ENCODE measurements at places on chromosomes 3 and 15.
A peak's percentile ranks its signal among the peaks of the same experiment; 100 is the strongest.

DNA sequence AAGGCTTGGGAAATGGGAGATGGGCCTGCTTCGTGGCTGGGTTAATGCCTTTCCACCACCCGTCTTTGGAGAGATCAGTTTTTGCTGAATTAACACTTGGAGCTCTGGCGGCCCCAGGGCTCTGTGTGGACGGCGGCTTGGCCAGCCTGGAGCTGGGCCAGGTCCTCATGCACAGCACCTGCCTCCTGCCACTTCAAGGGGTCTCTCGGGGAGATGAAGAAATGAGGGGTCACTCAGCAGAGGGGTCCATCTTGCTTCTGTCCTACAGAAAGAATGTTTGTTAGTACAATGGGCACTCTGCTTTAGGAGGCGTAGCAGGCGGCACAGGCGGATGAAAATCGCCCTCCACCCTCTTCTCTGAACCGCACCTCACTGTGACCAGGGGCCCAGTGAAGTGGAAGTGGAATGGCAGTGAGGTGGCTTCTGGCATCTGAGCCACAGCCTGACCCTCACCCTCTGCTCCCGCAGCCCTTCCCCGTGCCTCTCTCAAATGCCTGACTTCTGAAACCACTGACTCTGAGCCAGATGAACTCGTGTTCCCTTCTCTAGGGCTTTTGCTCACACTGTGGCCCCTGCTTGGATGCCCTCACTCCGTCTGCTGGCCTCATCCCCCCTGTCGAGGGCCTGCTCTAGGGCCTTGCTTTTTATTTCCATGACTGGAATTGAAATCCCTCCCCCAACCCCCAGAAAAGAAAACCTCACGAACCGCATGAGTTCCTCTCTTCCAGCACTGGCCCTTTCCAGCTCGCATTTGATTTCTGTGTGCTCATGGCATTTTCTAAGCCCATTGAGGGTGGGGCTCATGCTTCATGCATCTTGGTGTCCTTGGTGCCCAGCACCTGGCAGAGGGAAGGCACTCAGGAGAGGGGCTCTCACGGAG lies 42.2 kb downstream of the CHDH start:
- no peak for DNase-seq

DNA sequence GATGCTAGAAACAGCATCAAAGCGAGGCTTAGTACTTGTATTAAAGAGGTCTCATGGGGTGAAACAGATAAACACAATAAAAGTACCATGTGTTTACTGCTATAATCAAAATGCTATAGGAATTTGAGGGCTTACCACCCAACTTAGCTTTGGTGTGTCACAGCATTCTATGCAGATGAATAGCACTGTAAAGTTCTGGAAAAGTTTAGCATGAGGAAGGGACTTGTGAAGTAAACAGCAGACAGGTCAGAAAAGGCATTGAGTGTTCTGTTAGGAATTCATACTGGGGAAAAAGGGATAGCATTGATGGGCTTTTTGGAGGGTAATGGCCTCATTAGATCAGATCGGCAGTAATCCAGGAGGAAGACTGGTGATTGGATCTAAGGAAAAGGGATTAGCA lies 505.3 kb downstream of the NLGN1 start:
- no peak for DNase-seq

GRCh38 chr15:32824777-32825176 lies 107.0 kb downstream of the GREM1 start:
- no peak for DNase-seq

GRCh38 chr15:60583946-60584345 lies 105.0 kb upstream of the ICE2 start:
- no peak for DNase-seq

- no peak for DNase-seq
Measured at GRCh38 chr3:191387441-191388077, 57.2 kb upstream of the UTS2B start.

DNA sequence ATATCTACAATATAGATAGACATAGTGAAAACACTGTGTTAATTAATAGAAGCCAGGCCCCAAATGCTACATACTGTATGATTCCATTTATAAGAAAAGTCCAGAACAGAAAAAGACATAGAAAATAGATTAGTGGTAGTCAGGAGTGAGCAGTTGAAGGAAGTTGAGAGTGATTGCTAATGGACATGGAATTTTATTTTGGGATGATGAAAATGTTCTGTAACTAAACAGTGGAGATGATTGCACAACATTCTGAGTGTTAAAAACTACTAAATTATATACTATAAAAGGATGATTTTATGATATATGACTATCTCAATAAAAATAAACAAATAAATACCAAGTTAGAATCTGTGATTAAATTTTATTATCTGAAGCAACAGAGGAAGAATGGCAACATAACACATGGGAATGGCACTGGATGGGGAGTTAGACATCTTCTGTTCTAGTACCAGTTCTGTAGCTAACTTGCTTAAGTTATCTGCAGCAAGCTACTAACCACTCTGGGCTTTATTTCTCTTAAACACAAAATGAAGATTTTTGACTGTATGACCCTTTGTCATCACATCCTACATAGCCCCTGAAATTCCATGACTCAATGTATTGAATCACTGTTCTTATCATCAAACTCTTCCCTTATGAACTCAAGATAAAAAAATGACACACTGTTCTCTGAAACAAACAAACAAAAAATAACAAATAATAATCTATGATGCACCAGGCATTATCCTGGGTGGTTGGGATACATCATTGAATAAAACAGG lies 612.7 kb downstream of the TBL1XR1 start:
- no peak for DNase-seq

- no peak for DNase-seq
Measured at GRCh38 chr3:184631472-184631861, 69.9 kb downstream of the EPHB3 start.

DNA sequence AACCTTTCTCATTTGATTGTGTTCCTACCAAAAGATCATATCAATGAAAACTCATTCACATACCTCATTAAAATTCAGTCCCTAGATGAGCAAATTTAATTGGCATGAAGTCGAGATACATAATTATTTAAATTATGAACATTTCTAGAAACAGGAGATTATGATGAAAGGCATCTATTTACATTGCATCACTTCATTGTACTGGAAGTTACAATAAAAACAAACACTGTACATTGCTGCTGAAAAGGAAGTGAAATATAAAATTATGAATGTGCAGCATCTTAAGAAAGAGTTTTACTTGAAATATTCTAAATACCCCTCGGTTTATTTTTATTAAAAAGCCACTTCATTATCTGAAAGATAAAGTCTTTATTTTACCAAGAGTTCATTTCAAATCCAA lies 163.4 kb upstream of the ZNF385D start:
- no peak for DNase-seq

DNA sequence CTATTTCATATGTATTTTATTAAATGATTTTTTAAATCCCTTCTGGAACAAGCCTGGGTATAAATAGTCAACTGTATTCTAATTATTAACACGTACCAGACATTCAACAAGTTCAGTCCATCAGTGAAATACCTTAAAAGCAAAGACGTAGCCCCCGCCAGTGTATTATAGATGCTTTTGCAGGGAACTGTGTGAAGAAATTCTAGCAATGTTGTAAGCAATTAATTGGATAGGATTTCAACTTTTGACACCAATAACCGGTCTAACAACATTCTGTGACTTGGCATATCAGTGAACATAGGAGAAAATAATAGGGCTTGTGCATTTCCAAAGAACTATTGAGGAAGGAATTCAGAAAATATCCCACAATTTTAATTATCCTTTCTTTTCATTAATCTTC lies 67.2 kb upstream of the TGFBR2 start:
- DNase-seq = no peak

DNA sequence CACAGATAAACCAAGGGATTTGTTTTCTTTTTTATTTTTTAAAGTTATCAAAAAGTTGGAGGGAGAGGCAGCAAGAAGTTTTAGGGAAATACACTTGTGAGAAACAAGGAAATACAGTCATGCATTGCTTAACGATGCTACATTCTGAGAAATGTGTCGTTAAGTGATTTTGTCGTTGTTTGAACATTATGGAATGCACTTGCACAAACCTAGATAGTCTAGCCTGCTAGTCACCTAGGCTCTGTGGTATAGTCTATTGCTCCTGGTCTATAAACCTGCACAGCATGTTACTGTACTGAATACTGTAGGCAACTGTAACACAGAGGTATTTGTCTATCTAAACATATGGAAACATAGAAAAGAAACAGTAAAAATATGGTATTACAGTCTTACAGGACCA lies 2.0 kb upstream of the NFKBIZ start:
- no peak for DNase-seq

- no peak for DNase-seq
Measured at GRCh38 chr15:48887144-48887543, 9.2 kb downstream of the EID1 start.

GRCh38 chr3:3701949-3702348 lies 97.3 kb upstream of the LRRN1 start:
- DNase-seq = no peak

GRCh38 chr3:117628823-117629291 lies 919.3 kb downstream of the TUSC7 start:
- peak; percentile 19 for DNase-seq

- no peak for DNase-seq
Measured at GRCh38 chr3:70281663-70282062, 30.8 kb downstream of the MDFIC2 start.

DNA sequence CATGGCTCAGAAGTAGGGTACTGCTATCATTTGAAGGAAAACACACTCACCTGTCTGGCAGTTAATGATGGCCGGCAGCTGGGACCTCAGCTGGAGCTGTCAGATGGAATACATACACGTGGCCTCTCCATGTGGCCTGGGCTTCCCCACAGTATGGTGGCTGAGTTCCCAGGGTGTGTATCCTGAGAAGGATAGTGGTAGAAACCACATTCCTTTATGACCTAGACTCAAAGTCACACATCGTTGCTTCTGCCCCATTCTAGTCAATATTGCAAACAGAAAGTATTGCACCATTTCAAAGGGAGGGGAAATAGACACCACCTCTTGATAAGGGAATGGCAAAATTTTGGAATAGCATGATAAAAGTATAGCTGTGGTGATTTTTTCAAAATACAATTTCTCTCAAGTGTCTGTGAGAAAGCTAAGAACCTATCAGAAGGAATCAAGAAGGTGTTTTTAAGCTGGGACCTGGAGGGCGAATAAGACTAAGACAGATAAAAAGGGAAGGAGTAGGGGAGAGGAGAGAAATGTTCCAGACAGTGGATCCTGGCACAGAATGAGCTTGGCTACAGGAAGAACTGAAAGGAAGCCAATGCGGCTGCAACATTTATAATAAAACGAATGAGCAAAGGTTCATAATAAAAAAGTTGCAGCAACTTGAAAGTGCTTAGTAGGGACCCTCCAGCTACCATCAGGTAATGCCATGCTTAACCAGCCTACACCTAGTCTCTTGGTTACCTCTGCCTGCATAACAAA lies 40.1 kb upstream of the GALNT15 start:
- DNase-seq = no peak

DNA sequence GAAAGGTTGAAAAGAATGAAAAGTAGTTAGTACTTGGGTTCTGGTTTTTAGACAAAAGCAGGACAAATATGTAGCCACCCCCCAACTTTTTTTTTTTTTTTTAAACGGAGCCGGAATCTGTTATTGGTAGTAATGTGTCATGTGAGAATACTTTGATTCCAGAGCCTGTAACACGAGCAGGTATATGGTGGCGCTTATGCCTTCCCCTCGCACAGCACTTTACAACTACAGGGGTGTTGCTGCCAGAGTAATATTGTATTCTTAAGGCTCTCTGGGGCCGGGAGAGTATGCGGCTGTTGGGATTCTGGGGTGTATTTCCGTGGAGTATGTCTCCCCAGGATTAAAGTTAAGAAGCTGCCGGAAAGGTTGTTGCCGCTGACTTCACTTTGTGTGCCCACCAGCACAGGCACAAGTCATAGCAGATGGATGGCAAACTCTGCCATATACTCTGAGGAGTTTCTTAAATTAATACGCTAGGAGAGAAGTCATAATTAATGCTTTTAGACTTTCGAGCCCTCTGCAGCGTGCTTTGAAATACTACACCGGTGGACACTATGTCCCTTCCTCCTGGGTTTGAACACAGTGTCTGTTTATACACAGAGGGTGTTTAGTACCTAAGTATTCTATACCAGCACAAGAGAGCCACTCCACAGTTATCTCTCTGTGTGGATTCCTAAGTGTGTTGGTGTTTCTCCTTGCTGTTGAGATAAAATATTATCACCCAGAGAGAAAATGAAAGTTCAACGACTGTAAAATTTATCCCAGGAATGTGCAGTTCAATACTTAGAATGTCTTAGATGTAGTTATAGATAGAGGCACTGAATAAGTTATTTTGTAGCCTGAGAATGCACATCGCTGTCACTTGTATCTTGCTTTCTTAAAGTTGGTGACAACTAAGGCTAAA lies 1.4 kb downstream of the MBNL1 start:
- peak; percentile 37 for DNase-seq

GRCh38 chr3:12139111-12139511 lies 19.6 kb downstream of the TIMP4 start:
- peak; percentile 37 for DNase-seq

GRCh38 chr3:15812183-15812582 lies 14.4 kb upstream of the ANKRD28 start:
- DNase-seq = no peak

GRCh38 chr15:57883701-57884100 lies 177.2 kb downstream of the POLR2M start:
- no peak for DNase-seq

All from uterus (tissue), 4 donors.